ENCODE measurements at places on chromosomes 1 and 21.

DNA sequence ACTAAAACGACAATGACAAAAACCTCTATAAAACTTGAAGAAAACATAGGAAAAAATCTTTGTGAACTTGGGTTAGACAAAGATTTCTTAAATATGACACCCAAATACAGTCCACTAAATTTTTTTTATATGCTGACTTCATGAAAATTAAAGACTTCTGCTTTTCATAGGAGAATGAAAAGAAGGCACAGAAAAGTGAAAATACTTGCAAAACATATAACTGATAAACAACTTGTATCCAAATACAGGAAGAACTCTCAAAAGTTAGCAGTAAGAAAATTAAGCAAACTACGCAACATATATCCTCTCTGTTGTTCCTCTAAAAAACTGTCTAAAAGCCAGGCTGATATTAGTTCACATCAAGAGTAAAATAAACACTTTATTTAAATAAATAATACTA, 53.6 kb downstream of the KIFAP3 start:
- no peak for DNase-seq

DNA sequence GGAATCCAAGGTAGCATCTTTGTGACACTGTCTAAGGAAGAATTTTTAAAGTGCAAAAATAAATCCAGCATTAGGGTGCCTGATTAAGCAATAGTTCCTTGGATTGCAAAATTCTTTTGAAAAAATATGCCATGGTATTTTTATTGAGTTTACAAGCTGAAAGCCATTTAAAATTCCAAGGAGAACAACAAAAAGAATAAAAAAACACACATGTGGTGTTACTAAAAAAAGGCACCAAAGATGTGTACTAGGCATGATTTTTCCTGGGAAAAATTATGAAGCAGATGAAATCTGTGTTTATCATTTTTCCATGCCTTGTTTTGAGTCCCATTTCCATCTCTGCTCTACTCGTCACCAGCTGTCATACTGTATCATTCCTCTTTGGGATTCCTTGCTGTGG, 157.0 kb upstream of the ZNHIT6 start:
- DNase-seq, result no peak

DNA sequence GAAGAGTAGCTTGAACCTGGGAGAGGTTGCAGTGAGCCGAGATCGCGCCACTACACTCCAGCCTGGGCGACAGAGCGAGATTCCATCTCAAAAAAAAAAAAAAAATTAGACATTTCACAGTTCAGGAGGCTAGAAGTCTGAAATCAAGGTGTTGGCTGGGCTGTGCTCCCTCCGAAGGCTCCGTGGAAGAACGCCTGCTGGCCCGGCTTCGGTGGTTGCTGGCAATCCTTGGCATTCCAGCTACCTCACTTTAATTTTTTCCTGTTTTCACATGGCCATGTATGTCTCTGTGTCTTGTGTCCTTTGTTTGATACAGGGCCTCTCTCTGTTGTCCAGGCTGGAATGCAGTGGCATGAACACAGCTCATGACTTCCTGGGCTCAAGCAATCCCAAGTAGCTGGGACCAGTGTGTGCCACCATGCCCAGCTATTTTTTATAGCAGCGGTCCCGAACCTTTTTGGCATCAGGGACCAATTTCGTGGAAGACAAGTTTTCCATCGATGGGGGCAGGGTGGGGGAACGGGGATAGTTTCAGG, 24.5 kb downstream of the OPRD1 start:
- no peak for DNase-seq

- DNase-seq, result no peak
These were observed 84.1 kb upstream of the ZNF326 start for GRCh38 chr1:89910780-89911179.

- no peak for DNase-seq
These were observed 26.9 kb downstream of the RPL5 start for GRCh38 chr1:92858564-92859399.

GRCh38 chr21:43020771-43021170, 46.4 kb downstream of the PKNOX1 start:
- no peak for DNase-seq

- DNase-seq, result no peak
These were observed 166.5 kb downstream of the RRAGC start for GRCh38 chr1:38693031-38693430.

DNA sequence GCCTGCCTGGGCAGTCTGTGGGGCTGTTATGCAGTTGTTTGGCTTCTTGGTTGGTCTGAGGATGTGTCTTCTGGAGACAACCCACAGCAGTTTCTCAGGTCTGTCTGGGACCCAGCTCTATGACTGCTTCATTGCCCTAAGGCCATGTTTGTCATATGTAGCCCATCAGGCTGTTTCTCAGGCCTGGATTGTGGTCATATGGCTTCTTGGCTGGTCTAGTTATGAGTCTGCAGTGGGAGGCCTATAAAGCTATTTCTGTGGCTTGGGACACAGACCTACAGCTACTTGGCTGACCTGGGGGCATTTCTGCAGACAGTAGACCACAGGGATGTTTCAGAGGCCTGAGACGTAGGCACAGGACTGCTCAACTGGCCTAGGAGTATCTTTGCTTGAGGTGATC, 41.5 kb downstream of the CHIA start:
- no peak for DNase-seq

Measured in stimulated activated CD4-positive, alpha-beta T cell treated with anti-CD3 and anti-CD28 coated beads, Interleukin-4, amount 100 ng/mL, for 1 hour (primary cell).